Kidney glomerular epithelial cell (primary cell): ENCODE measurements at places on chromosomes 5 and 9.

GRCh38 chr9:111131211-111131610, 92.9 kb upstream of the LPAR1 start:
- DNase-seq, result no peak

DNA sequence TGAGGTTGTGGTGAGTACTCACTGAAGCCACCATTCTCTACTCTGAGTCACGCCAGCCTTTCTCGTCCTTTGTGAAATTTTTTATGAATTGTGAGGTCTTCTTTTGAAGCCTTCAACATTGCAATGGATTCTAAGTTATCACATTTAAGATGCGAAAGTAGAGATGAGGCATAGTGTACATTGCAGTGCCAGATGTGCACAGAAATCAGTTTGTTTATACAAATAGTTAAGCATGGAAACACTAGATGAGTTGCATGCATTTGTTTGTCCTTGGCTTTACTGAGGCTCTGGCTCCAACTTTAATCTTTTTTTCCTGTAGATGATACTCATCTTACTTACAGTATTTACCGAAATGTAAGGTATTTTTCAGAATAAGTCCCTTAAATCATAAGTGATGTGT, 453.7 kb upstream of the RIOK2 start:
- no peak for DNase-seq

- DNase-seq, result no peak
Measured at GRCh38 chr9:77488439-77489126, 159.5 kb downstream of the GNA14 start.

DNA sequence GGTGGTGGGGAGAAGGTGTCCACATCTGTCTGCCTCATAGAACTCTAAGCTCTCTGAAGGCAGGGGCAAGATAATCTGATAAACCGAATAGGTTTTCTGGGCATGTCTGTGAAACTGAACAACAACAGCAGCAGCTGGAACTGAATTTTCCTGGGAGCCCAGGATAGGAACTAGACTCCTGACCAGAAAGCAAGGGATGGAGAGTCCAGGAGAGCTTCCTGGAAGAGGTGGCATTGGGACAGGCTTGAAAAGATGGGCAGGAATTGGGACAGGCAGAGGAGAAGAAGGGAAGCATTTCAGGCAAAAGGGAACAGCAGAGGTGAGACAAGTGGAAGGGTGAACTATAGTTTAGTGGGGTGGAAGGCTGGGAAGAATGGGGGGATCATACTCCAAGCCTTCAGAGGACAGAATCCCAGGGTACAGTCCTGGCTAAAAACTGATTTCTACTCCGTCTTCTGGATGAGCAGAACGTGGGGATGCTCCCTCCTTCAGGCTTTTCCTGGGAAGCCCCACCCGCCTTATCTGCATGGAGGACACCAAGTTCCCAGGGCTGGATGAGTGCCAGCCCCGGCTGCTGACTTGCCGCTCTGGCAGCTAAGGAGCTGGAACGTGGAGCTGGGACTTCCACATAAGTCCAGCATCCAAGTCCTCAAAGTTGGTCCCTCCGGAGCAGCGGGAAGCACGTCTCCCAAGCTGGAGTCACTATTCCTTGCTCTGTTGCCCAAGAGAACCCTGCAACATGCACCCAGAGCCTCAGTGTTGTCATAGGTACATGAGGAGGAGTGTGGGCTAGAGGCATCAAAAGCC, 13.9 kb upstream of the KIF12 start:
- DNase-seq, result peak; percentile 60

DNA sequence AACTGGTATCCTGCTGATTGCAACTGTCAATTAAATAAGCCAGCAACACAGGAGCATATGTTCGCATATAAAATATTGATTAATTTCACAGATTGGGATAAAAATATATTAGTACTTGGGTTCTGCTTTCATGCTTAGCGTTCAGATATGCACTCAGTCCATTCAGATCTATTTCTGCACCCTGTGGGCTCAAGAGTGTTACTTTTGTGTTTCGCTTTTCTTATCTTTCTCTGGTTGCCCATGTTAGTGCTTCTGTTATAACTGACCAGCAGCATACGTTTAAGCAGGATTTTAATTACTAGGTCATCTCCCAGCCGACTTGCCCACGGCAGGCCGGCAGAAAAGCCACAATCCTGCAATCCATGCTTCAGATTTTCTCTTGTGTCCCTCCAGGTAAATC, 289.1 kb downstream of the EBF1 start:
- no peak for DNase-seq

DNA sequence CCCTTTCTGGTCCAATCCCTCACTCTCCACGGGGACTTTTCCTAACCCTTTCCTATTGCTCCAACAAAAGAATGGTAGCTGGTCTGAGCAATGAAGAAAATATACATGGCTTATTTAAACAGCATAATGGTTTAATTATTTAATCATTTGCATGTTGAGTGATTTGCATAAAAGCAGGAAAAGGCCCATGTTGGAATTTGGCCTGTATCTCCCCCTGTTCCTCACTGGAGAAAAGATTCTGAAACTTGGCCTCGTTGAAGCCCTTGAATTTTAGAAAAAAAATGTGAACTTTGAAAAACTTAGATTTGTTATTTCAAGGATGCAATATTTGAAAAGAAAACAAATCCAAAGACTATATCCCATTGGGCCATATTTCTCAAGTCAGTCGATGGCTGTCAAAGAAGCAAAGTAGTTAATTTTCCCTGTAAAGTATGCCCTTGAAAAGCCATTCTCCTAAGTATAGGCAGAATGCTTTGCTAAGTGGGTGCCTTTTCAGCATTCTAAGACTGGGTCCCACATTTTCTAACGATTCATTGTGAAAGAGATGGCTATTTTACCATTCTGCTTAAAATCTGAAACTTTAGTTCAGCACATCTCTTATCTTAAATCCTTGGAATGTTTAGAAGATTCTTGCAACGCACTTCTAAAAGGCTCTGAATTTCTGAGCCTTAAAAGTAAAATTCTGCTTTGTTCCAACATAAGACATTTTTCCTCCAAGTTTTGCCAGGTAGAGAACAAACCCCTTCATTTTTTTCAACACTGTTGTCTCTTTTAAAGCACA, 428.8 kb downstream of the ARHGEF28 start:
- no peak for DNase-seq
